ENCODE measurements at places on chromosomes 3 and 15.

GRCh38 chr15:34861214-34861613, 65.9 kb upstream of the ACTC1 start:
- no peak for DNase-seq

- DNase-seq: no peak
Measured at GRCh38 chr3:123547881-123548519, 36.9 kb downstream of the HACD2 start.

DNA sequence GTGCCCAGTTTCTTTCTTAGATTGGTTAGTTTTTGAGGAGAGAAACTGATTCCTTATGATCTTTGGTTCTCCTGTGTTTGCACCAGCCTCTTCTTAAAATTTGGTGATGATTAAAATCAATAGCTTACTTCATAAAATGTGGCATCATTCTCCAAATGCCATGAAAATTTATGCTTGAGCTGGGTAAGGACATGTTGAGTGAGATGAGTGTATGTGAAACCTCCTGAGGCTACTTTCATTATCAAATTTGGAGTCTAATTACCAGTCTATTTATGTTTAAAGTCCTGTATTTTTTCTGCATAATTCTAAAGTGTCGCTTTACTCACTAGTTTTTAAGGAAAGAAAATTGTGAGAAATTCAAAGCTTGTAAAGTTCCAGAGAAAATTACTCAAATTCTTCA, 102.1 kb downstream of the DIPK2A start:
- no peak for DNase-seq

GRCh38 chr3:22908989-22909507, 294.1 kb upstream of the UBE2E2 start:
- DNase-seq: no peak

GRCh38 chr3:137348936-137349335, 391.2 kb downstream of the IL20RB start:
- no peak for DNase-seq

DNA sequence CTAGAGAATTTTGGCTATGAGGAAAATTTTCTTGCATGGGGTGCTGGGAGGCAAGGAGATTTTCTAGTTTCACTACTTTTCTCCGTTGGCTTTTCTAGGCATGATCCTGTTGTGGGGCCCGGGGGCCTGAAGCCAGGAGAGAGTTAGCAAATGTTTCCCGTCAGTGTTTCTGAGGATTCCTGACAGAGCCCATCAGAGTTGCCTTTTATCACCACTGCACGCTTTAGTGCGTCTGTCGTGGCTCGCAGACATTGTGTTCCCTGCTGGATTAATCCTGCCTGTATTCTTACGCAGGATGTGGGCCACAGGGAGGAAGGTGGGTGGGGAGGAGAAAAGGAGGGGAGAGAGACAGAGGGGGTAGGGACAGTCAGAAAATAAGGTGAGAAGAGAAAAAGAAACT, 18.1 kb upstream of the BOC start:
- DNase-seq: no peak

GRCh38 chr3:188581792-188582191, 427.8 kb downstream of the LPP start:
- DNase-seq: no peak

- no peak for DNase-seq
Measured at GRCh38 chr3:135109681-135110080, 314.6 kb downstream of the EPHB1 start.

DNA sequence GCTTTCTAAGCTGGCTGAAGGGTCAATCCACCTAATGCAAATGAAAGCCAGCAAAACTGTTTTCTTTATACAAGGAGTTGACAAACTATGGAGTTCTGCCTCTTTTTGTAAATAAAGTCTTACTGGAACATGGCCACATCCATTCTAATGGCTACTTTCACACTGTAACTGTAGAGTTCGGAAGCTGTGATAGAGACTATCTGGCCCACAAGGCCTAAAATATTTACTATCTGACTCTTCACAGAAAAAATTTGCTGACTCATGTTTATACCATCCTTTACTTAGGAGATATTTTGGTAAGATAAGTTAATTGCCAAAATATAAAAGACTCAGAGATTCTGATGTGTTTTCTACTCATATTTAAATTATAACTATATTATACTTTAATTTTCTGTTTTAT, 93.7 kb upstream of the GK5 start:
- DNase-seq: no peak

DNA sequence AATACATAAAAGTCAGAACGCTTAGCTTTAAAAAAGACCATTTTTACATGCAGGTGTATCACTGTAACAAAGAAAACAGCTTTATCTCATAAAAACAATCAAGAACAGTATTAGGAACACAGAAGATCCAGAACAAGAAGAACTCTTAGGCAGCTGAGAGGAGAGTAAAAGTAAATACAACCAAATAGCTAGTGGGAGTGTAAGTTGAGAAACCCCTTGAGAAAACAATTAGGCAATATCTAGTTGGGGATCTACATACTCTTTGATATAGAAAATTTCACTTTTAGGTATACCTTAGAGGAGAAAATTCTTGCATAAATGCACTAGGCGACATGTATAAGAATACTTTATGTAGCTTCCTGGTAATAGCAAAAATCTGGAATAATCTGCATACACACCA, 7.5 kb downstream of the TMF1 start:
- no peak for DNase-seq

DNA sequence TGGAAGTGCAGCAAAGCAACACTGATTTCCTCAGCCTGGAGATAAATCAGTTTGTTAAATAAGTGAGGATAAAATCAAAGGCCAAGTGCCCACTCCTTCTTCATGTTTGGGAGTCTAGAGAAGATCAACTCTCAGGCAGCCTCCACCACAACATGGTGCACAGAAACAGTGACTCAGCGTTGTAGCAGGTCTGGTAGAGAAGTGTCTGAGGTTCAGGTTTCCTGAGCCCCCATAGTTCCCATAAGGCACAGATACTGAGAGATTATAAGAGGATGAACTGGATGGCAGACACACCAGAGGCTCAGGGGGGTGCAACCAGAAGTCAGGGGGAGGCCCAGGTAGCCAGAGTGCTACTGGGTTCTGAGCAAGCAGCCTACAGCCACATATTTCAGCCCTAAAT, 166.7 kb downstream of the FRMD5 start:
- DNase-seq: no peak

DNA sequence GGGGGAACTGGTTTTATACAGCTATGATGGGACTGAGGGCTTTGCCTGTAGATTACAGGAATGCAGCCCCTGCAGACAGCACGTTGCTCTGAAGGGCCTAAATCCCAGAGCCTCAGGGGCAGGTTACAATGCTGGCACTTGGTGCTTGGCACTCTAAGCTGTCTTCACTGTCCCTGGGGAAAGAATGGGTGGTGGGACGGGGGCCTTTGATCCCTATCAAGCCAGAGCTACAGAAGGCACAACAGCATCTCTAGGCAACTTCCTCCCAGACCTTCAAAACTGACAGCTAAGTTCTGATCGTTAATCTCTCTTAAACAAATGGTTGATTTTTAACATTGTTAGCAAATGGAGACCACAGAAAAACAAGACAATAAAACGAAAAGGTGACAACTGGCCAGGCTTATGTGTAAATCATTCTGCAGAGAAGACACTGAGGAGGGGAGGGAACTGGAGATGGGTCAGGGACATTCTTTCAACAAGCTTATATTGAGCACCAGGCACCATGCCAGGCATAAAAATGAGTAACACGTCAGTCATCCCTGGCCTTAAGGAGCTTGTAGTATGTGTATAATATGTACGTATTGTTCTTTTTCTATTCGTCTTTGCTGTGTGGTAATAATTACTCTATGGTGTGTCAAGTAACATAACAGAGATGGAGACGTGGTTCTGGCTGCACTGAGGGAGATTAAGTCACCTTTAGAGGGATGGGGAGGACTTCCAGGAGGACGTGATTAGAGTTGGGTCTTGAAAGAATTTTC, 49.1 kb downstream of the CA12 start:
- DNase-seq: no peak

- no peak for DNase-seq
Measured at GRCh38 chr3:48034000-48034516, 17.8 kb upstream of the MAP4 start.

GRCh38 chr3:126667631-126668449, 12.9 kb upstream of the TXNRD3 start:
- DNase-seq: no peak

DNA sequence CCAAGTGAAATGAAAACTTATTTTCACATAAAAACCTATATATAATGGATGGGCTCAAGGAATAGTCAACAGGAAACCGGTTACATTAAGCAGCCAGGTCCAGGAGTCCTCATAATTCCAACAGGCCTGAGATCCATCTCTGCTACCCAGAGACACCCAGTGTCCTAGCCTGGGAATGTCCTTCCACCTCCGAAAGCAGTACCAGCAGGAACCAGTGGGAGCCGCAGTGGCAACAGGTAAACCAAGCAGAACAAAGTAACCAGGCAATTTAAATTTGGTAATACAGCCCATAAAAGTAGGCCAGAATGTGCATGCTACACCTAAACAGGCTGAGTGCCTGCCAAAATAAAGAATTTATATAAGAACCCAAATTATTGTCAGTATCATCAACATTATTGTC, 195.6 kb downstream of the ZBBX start:
- no peak for DNase-seq

DNA sequence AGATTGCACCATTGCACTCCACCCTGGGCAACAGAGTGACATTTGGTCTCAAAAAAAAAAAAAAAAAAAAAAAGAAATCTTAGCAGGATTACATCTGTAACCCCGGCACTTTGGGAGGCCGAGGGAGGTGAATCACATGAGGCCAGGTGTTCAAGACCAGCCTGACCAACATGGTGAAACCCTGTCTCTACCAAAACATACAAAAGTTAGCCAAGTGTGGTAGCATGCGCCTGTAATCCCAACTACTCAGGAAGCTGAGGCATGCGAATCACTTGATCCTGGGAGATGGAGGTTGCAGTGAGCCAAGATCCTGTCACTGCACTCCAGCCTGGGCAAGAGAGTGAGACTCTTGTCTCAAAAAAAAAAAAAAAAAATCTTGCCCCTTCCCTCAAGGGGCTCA, 40.4 kb downstream of the LIPC start:
- DNase-seq: no peak

GRCh38 chr3:124320976-124321375, 329.1 kb upstream of the ROPN1 start:
- DNase-seq: no peak

DNA sequence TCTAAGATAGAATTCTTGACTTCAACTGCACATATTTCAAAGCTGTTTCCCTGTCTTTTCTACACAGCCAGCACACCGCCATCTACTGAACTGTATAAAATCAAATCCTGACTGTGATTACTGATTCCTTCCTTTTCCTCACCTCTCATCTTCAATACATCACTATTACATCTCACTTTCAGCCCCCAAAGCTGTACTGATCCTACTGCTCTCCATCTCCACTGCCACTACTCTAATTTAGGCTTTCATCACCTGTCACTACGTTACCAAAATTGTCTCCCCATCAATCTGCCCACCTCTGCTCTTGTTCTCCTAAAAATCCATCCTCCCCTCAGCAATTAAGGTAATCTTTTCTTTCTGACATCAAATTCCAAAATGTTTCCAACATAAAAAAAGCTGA, 4.5 kb upstream of the CCDC39 start:
- DNase-seq: no peak

DNA sequence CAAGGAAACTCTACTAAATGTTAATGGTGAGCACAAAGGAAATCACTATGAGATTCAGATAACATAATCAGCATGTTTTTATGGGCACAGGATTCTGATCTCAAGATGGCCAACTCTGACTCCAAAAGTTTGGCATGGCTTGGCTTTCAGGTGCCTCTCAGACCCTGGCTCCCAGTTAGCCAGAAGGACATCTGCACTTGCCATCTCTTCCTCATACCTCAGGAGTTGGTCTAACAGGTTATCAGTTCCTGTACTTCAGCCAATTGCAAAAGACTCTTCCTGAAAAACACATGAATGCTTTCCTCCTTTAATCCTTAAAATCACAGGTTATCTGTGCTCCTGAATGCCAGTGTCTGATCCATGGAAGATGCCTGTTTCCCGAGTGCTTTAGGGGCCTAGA, 25.0 kb downstream of the TMPRSS7 start:
- DNase-seq: no peak

DNA sequence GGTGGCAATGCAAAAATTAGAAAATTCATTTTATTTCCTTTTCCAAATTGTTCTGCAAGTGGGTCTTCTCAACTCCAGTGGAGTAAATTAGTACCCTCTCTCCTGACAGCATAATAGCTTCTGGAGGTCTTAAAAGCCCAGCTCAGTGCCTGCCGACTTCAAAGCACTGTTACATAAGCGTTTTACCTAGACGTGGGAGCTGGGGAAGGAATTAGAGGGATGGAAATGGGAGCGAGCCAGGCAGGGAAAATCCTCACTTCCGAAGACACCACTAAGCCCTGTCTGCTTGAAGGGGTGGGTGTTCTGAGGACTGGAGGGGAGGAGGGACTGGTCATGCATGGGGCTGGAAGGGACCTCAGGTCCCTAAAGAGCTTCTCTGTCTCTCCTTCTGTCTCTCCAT, 77.2 kb upstream of the SLC6A1 start:
- DNase-seq: no peak
